ENCODE measurements at places on chromosomes 3 and 15.

- DNase-seq = no peak
Measured at GRCh38 chr3:111874177-111874820, 15.2 kb downstream of the PHLDB2 start.

- no peak for DNase-seq
Measured at GRCh38 chr3:4601892-4602291, 108.7 kb downstream of the ITPR1 start.

GRCh38 chr3:171192176-171192854 lies 165.8 kb upstream of the SLC2A2 start:
- DNase-seq = no peak

- DNase-seq = no peak
Measured at GRCh38 chr3:13683288-13683687, 134.4 kb downstream of the FBLN2 start.

DNA sequence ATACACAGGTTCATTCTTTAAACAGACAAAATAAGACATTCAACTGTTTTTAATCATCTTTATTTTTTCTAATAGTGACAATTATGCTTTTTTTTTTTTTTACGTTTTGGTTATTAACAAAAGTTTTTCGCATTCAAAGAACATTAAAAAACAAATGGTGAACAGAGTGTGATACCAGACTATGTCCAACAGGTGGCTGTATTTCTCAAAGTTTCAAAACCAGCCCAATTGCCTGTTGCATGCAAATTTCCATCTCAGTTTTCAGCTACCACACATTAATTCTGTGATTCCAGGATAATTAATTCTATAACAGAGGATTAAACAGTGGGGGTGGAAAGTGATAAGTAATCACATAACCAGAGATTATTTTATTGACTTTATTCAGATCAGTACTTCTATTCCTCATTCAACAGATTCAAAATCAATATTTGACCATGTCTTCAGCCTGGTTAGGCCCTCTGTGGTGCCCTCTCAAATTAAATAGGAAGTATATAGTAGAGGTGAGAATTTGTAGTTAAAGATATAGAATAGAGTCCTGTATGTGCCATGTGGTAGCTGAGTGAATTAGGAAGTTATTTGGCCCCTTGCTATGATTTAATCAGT lies 122.2 kb upstream of the DCBLD2 start:
- no peak for DNase-seq

- DNase-seq = no peak
Measured at GRCh38 chr15:74549816-74550215, 8.8 kb downstream of the ARID3B start.

DNA sequence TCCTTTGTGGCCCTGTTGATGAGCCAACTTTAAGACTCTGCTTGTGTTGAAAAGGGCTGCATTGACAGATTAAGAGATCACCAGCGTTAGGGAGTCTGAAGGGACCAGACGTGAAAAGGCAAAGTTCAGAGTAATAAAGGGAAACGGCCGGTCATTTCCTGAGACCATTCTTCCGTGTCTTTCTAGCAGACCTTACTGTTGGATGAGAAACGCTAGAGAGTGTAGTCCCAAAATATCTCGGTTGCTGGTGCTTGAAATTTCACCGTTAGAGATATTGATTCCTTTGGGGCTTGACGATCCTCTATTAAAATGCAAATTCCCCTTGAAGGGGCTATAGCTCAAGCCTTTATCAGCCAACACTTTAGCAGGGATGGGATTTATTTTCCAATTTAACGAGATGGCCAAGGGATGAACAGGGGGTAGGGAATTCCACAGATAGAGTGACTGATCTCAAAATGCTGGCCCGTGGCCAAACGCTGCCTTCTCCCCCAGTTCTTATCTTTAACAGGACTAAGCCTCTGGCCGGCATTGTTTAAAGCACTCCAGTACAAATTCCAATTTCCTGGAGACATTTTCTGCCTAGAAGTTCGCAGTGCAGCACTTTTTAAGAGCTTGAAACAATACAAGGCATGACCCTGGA lies 250.4 kb downstream of the TJP1 start:
- DNase-seq = no peak

- no peak for DNase-seq
Measured at GRCh38 chr3:167750272-167750971, 14.9 kb downstream of the SERPINI1 start.

DNA sequence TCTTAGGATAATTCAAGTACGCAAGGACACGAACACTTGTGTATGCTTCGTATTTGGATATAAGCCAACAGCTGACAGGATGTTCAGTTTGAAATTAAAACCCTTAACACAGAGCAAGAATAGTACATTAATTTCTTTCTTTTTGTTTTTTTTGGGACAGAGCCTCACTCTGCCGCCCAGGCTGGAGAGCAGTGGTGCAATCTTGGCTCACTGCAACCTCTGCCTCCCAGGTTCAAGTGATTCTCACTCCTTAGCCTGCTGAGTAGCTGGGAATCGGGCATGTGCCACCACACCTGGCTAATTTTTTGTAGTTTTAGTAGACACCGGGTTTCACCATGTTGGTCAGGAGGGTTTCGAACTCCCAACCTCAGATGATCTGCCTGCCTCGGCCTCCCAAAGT lies 32.4 kb downstream of the TOMM70 start:
- DNase-seq = no peak

- no peak for DNase-seq
Measured at GRCh38 chr3:31025541-31025940, 131.1 kb upstream of the GADL1 start.

- DNase-seq = no peak
Measured at GRCh38 chr3:99899603-99900002, 81.9 kb downstream of the CMSS1 start.

- no peak for DNase-seq
Measured at GRCh38 chr3:127115691-127116351, 77.1 kb upstream of the PRR23E start.

GRCh38 chr3:31960793-31961431 lies 20.1 kb downstream of the OSBPL10 start:
- no peak for DNase-seq

DNA sequence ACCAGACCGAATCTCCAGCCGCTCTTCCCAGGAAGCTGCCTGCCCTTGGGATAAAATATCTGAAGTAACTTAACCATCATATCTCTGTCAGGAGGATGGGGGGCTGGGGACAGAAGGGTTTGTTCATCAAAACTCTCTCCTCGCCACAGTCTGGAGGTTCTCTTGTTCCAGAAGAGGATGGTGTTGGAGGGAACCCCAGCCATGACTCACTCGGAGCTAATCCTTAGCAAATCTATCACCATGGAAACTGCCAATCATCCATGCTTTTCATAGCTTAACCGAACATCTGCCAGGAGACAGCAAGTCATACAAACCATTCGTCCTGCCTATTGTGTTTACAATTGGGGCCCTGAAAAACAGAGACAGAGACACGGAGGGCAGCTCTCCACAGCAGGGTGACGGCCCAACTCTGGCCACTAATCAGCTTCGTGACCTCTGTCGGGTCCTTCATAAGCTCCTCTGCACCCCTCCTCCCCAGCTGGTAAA lies 73.8 kb upstream of the HEG1 start:
- DNase-seq = peak; percentile 91

GRCh38 chr3:160564949-160565441 lies 376 bp downstream of the KPNA4 start:
- no peak for DNase-seq

DNA sequence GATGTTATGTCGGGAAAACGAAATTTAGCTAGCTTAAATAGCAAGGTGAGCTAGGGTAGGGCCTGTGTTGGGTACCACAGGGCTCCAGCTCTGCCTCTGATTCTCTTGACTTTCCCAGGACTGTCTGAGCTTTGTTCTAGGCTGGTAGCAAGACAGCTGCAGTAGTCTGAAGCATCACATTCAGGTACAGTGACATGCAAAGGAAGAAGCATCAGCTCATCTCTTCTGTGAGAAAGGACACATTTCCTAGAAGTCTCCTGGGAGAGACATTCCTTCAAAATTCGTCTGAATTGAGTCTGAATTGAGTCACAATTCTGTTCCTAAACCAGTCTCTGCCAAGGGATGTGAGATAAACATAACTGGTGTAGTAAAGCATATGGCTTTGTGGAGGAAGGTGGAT lies 8.5 kb upstream of the UBXN7 start:
- no peak for DNase-seq

DNA sequence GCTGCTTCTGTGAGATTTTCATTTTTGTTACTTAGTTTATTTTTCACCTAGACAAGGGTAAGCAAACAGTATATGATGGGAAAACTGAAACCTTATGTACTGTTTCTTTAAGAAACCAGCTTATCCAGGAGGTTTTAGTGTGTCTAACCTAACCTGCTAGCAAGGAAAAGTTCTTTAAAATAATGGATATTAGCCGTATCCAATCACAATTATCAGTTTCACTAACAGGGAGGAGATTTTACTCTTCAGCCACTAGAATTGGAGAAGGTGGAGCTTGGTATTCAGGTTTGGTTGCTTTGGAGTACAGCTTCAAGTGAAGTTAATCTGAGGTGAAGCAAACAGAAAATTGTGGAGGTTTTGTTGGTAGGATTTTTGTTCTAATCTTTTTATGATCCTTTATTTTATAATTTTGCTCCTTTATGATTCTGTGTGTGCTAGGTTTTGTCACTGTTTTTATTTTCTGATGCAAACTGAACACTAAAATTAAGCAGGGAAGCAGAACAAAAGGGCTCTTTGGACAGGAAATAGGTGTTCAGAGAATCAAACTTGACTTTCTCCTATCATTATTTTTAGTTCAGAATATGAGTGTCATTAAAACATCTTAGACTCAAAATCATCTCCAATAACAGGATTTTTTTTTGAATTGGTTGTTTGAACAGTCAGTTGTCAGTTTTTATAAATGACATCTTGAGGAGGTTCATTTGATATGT lies 13.0 kb downstream of the ZFAND6 start:
- DNase-seq = no peak

- no peak for DNase-seq
Measured at GRCh38 chr15:74857082-74857655, 14.2 kb upstream of the ULK3 start.

DNA sequence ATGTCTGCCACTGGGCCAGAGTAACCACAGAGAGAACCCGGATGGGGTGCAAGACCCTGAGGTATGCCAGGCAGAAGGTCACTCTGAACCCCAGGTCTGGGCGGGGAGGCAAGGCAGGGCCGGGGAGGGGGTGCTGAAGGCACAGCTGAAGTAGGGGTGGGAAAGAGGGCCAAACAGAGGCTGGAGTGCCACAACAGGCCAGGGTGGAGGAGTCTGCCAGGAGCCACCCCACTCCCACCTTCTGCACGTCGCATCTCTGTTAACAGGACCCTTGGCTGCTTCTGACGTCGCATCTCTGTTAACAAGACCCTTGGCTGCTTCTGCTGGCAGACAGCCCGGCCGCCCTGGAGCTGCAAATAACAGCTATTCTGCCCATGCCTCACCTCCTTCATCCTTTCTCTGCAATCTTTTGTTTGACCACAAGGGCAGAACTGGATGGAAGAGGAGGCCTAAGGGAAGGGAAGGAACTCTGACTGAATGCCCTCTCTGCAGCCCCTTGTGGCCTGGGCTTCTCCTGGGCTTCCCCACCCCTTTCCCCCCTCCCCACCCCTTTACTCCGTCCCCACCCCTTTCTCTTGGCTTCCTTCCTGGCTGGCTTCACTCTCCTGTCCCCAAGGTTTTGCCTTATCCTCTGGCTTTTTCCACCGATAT lies 20.6 kb upstream of the FBLN2 start:
- no peak for DNase-seq

GRCh38 chr3:22526266-22526837 lies 676.8 kb upstream of the UBE2E2 start:
- DNase-seq = no peak

GRCh38 chr15:59223736-59224135 lies 17.1 kb downstream of the LDHAL6B start:
- DNase-seq = no peak

GRCh38 chr3:127028781-127029657 lies 46.1 kb downstream of the PLXNA1 start:
- DNase-seq = no peak

DNA sequence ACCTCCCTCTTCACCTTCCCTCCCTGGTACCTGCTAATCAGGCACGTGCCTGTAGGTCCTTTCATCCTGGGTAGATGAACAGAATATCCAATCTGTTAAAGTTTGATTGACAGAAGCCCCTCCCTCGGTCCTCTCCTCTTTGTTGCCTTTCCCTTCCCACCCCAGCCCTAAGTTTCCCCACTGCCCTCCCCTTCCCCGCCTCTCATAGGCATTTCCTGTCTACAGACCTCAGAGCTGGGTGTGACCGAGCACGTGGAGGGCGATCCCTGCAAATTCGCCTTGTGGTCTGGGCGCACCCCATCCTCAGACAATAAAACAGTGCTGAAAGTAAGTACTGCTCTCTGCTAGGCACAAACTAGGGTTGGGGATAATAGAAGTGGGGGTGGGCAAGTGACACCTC lies 239.2 kb upstream of the UMPS start:
- DNase-seq = no peak

DNA sequence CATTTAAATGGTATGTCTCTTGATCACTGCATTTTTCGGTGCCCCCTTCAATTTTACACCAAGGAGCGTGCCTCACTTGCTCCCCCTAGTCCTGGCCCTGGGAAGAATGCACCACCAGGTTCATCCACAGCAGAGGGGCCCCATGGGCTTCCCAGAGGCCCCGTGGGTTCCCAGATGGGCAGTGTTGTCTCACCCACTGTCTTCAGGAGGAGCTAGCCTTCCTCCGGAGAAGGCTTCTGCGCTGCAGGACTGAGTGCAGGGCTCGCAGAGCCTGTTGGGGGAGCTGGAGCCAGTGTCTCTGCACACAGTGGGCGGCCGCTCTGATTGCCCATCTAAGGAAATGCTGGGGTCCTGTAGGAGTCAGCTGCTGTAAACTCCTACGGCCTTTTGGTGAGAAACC lies 45.9 kb downstream of the POLR2M start:
- peak; percentile 17 for DNase-seq

DNA sequence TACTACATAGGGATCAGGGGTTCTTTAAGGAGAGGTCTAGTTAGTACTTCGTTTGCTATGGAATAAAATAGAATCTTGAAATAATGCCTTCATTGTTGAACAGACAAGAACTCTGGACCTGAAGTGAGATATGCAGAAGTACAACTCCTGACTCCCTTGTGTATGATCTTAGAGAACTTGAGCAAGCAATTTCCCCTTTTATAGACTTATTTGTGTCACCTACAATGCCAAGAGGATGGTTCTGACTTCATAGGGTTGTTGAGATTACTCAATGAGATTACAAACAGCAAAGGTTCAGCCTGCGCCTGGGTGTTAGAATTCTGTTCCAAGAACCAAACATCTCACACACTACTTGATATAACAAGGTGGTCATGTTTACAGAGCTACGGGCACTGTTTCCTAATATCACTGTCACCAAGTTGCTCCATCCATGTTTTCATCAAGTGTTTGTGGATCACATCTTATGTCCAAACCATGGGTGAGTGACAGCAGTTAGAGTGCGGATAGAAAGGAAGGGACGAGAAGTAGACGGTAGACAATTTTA lies 76.7 kb upstream of the ADAMTS9 start:
- no peak for DNase-seq

DNA sequence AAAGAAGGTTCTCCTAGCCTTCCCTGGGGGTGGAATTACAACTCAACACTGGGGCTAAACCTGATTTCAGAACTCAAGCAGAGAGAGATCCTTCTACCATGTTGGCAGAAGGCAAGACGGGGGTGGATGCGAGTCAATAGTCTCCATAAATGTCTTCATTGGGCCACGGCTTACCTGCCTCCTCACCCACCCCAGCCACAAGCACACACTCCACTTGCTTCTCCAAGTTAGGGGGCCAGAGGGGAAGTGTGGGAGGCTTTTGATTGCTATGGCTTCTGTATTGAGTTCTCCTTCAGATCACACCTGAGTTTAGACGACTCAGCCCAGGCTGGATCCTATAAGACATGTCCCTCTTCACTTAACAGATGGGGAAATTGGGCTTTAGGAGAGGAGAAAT lies 178.9 kb downstream of the UACA start:
- no peak for DNase-seq

GRCh38 chr3:135792858-135793475 lies 172.6 kb upstream of the PPP2R3A start:
- DNase-seq = no peak

Measured in caudate nucleus (tissue), 63 donors.